Fibroblast of upper back skin (primary cell): ENCODE measurements at places on chromosomes 3 and 15.
A peak's percentile ranks its signal among the peaks of the same experiment; 100 is the strongest.

DNA sequence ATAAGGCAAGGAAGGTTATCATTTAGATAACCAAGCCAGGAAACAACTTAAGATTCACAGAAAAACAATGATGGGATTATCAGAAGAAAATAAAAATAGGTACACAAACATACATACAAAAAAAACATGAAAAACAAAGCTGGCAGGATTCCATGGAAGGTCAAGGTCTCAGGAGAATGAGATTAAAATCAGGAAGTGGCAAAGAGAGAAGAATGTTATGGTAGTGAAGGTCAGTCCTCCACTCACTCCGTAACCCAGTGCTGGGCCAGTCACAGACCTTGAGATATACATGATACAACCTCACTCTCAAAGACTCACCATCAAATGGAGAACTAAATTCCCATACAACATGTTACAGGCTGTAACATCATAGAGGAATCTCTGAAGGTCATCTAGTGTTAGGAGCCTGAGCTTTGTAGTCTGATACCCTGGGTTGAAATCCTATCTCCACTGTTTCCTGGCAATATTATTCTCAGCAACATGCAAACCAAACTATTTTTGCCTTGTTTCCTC, 93.9 kb downstream of the CTNNB1 start:
- DNase-seq = no peak

DNA sequence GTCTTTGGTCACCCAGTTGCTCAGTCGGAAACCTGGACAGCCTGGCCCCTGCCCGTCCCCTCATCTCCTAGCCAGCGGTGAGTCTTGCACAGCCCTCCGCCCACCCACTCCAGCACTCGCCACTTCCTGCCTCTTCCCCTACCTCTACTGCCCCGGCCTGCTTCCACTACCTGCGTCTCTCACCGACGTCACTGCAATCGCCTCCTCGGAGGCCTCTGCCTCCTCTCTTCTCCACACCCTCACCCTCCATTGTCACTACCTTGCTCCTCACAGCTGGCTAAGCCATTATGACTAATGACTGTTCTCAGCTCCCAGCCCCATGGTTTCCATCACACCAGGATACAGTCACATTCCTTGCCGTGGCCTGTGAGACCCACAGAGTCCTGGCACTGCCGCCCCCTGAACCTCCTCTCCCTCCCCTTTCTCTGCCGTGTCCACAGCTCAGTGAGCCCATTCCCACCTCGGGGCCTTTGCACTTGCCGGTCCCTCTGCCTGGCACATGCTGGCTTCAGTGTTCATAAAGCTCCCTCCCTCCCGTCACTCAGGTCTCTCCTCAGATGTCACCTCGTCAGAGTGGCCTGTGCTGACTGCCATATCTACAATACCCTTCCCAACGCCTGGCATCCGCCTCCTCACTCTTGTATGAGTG, 104.8 kb downstream of the FBLN2 start:
- no peak for DNase-seq

DNA sequence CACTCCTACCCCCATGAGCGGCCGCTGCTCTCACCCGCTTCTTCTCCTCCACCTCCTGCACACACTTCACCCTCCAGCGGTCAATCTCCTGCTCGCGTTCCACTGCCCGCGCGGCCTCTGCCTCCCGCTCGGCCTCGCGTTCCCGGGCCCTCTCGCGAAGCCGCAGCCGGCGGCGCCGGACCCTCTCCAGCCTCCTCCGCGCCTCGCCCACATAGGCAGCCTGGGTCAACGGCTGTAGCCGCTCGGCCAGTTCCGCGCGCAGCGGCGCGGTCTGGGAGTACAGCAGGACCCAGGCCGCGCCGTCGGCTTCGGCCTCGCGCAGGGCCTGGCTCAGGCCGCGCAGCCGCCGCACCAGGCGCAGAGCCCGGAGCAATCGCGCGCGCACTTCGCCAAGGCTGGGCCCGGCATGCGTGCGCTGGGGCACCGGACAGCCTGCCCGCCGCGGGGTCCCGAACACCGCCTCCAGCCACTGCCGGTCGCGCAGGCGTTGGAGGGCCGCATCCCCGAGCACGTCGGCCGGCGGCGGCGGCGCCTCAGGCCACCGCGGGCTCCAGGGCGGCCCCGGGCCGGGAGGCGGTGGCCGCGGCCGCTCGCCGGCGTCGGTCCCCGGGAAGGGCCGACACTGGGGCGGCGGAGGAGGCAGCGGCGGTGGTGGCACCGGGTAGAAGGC, 595 bp downstream of the PDCD7 start:
- DNase-seq = peak; percentile 12

DNA sequence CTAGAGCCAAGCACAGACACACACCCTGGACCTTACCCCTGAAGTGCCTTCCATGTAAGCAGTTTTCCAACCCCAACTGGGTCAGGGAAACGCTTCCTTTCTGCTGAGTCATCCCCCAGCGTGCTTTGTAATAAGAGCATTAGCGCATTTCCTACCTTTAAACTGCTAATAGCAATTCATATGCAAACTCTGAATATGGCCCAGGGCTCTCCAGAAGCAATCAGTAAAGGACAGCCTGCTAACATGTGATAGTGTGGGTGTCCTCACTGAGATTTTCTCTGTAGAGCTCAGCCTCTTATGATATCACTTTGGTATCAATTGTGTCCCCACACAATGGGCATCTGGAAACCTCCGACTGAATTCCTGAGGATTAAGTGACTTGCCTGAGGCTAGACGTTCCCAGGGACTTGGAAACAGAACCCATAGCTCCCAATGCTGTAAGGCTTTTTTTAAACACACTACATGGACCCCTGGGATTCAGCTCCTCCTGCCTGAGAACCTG, 5.6 kb downstream of the GABRB3 start:
- no peak for DNase-seq

GRCh38 chr3:9808345-9809037, 1.6 kb upstream of the TTLL3 start:
- peak; percentile 23 for DNase-seq

- DNase-seq = no peak
Measured at GRCh38 chr3:11415099-11415498, 142.9 kb downstream of the ATG7 start.

DNA sequence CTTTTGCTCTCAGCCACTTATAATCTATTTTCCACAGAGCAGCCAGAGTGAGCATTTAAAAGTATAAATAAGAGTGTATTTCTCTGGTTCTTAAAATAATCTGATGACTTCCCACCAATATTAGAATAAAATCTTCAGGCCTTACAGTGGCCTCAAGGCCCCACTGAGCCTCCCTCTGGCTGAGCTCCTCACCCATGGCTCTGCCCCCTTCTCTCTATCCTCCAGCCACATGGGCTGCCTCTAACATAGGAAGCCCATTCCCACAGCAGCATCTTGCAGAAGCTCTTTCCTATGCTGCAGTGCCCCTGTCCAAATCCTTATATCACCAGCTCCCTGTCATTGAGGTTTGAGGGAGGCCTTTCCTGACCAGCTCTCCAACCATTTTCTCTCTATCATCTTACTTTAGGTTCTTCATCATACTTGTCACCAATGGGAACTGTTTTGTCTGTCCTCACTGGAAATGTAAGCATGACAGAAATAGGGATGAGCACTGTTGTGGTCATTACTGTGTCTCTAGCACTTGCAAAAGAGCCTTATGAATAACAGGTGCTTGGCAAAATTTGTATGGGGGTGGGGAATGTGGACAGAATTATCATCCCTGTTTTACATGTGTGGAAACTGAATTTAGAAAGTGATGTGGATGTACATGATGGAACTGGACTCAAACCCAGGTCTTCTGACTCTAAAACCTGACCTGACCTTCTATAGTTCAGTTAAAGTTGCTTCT, 250.6 kb downstream of the NR1D2 start:
- DNase-seq = no peak

DNA sequence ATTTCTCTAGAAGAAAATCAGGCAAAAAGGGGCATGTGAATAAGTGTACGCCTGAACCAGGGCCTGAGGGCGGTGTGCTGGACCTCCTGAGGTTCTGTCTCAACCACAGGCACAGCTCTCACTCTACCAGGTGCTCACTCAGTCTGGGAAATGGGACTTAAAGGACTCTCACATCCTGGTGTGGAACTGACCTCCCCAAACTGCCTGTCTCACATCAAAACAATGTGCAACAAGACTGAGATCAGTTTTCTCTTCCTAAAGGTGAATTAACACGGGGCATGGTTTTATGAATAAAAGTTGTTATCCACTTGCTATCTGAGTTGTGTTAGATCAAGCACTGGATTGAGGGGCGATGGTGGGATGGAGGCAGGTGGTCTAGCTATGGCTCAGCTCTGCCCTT, 4.8 kb downstream of the STOML1 start:
- no peak for DNase-seq

DNA sequence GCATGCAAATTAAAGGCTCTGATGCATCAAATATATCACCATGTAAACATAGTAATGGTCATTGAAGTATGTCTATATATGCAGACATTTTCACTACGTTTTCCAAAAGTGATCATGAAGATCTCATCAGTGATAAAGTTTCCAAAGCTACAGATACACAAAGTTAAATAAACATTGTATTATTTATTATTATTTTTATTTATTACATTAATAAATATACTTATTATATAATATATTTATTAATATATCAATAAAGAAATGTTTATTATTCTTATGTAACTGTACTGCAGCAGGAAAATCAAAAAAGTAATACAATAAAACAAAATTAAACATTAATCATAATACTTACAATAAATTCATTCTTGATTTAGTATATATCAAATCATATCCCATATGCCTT, 791.2 kb downstream of the GBE1 start:
- DNase-seq = no peak

GRCh38 chr3:100912976-100913545, 80.2 kb downstream of the ABI3BP start:
- no peak for DNase-seq

GRCh38 chr15:90221246-90221900, 12.4 kb downstream of the CIB1 start:
- DNase-seq = peak; percentile 81

DNA sequence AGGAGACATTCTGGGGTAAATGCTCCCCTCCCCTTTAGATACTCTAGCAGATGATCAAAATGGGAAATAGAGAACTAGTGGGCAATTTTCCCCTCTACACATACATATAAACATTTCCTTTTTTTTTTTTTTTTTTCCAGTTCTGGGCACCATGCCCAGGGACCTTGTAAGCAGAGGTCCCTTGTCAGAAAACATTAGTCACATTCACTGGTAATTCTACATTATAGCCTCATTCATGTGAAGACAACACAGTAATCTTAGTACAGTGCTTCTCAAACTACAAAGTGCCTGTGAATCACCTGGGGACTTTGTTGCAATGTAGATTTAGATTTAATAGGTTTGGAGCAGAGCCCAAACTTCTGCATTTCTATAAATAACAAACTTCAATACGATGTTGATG, 60.1 kb upstream of the ACTC1 start:
- peak; percentile 62 for DNase-seq

DNA sequence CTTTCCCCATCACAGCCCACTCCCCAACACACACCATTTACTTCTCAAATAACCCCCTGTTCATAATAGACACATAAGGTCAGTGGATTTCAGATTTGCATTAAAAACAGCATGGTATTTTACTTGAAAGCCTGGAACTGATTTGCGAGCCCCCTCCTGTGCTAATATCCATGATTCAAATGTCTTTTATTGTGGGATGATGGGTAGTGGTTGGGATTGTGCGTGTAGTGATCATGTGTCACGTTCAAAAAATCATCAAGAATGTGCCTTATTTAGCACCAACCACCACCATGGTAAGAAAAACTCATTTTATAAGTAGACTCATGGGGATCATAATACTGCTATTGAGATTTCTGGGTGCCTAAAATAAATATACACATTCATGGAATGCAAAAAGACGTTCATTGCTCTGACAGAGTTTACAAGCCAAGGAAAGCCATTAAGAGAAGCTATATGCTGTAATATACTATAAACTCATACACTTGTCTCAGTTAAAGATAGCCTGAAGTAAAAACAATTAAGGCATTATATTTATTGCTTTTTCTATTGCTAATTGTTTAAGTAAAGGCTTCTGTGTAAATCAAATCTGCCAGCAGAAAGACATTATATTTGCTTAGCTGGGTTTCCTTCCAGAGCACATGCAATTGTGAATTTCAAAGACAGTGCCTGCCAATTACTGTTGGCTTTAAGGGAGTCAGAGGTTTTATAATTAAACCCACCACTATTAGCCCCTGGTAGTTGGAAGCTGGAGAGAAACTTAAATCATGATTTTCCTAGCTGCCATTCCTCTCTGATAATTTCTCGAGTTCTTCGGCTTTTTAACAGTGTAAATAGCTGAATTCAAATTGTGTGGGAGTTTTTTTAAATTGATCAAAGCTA, 4.0 kb downstream of the TRAT1 start:
- DNase-seq = no peak

DNA sequence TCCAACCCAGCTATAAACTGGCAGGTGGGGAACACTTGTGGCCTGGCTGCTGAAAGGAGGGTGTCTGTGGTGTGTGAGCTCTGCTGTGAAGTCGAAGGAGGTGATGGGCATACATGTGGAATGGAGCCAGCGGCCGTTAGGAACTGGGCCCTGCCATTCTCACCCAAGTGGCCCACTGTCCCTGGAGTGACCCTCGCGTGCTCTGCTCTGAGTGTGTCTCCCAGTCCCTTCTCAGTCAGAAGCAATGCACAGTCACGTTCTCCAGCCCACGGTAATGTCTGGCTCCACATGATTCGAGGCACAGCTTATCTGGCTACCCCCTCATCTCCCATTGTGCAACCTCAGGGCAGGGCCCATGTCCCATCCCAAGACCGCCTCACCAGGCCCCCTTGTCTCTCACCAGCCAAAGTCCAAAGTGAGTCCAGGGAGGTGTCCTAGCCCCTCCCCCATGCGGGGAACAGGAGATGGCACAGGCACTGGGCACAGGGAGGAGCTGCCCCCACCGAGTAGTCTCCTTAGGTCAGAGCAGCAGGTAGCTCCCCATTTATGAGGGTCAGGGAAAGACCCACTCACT, 62.9 kb downstream of the ZNF445 start:
- no peak for DNase-seq

GRCh38 chr3:31307131-31307785, 225.5 kb upstream of the STT3B start:
- no peak for DNase-seq

GRCh38 chr15:65184305-65184867, 756 bp downstream of the CLPX start:
- peak; percentile 31 for DNase-seq

DNA sequence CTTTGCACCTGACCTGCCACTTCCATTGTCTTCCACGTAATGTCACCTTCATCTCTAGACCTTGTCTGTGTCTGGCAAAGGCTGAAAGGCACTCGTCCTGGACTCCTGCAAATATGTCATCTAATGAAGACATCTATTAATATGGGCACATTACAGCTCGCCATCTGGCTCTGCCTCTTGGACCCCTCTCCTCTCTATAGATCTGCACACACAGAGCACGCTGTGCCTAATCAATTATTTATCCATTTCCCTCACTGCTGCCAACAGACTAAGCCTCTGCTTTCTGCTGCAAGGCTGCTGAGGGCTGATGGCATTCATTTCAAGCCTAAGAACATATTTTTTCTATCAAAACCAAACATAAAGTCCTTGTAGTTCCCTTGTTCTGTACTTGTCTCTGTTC, 573.0 kb downstream of the TUSC7 start:
- DNase-seq = no peak
